ENCODE measurements at places on chromosomes 1 and 21.

GRCh38 chr1:192376374-192376773, 59.6 kb downstream of the RGS21 start:
- no peak for DNase-seq

DNA sequence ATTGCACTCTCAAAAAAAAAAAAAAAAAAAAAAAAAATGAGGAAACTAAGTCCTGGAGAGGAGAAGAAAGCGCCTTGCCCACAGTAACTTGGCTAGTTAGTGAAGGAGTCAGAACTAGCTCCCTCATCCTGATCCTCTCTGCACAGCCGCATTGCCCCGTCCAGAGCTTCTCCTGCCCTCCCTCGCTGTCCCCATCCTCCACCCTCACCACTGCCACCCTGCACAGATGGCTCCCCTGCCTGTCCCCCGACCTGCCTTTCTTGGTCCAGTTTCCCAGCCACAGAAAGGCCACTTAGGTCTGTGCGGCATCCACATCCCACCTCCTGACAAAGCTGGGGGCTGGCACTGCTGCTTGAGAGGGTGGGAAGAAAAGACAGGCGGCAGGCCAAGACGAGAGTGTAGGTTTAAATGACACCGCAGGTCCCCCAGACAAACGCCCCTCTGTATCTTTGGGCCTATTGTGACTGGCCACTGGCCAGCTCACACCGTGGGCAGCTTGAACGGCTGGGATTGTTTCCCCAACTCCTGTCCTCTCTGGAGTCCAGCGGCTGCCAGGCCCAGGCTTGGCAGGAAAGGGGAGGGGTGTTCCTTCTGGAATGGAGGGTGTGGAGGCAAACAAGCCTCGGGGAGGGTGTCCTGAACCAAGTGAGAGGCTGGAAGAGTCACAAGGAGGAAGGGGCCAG, 20.2 kb downstream of the NCMAP start:
- no peak for DNase-seq

GRCh38 chr21:46063227-46063626, 34.7 kb upstream of the COL6A2 start:
- DNase-seq: no peak

GRCh38 chr1:230711245-230711644, 2.7 kb downstream of the AGT start:
- DNase-seq: no peak

GRCh38 chr1:36944883-36945282, 89.4 kb downstream of the GRIK3 start:
- DNase-seq: no peak

GRCh38 chr1:12600880-12601633, 17.0 kb downstream of the DHRS3 start:
- DNase-seq: no peak

DNA sequence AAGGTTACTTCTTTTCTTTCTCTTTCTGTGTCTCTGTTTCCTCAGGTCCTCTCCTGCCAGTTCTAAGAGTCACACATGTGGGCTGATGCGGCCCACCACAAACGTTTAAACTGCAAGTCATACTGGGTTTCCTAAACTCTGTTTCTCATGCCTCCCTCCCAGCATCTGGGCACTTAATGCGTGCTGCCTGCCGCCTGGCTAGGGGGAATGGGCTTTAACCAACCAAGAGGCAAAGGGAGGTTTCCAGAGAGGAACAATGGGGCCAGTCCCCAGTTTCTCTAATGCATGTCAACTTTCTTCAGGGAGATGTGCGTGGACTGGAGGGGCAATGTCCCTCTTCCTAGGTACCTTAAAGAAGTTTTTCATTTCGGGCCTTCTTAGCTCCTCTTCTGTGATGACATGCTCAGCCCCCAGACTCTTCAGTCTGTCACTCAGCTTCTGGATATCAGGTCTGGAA, 19.9 kb upstream of the SRSF4 start:
- no peak for DNase-seq

DNA sequence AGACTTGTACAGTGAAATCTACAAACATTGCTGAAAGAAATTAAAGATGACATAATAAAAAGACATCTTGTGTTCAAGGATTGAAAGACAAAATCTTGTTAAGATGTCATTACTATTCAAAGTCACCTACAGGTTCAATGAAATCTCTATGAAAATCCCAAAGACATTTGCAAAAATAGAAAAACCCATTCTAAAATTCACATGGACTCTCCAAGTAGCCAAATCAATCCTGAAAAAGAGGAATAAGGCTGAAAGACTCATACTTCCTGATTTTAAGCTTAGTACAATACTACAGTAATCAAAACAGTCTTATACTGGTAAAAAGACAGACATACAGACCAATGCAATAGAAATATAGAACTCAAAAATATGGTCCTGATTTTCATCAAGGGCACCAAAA, 78.6 kb downstream of the PCSK9 start:
- DNase-seq: no peak

GRCh38 chr1:248818505-248819374, 7.0 kb downstream of the SH3BP5L start:
- no peak for DNase-seq

DNA sequence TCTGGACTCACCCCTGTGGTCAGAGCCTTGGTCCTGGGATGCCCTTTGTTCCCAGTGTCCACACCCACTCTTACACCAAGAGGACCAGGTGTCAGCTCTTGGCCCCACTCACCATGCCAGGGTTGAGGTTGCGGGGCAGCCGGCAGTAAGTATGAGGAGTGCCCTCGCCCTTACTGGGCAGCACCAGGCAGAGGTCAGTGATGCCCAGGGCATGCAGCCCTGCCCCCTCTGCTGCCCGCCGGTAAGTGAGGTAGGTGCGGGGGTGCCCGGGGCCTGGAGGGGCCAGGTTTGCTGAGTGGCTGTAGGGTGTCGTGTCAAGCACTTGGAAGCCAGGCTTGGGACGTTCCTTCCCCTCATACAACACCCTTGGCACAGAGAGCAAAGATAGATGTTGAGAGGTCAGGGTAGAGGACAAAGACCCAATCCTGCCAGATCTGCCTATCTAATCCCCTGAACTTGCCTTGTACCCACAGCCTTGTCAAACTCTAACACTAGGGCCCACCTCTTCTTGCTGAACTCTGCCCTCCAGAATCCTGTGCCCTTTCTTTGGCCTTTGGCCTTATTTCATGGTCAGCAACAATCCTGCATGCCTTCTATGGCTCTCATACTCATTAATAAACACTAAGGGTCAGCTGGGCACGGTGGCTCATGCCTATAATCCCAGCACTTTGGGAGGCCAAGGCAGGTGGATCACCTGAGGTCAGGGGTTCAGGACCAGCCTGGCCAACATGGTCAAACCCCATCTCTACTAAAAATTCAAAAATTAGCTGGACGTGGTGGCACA, 3.6 kb downstream of the DENND4B start:
- DNase-seq: no peak

- no peak for DNase-seq
Observed at GRCh38 chr1:109849655-109850054, 61.0 kb upstream of the CSF1 start.

GRCh38 chr1:87119541-87120140, 205.2 kb downstream of the HS2ST1 start:
- DNase-seq: no peak

- DNase-seq: no peak
Observed at GRCh38 chr21:45843426-45843825, 138.1 kb upstream of the COL6A1 start.

DNA sequence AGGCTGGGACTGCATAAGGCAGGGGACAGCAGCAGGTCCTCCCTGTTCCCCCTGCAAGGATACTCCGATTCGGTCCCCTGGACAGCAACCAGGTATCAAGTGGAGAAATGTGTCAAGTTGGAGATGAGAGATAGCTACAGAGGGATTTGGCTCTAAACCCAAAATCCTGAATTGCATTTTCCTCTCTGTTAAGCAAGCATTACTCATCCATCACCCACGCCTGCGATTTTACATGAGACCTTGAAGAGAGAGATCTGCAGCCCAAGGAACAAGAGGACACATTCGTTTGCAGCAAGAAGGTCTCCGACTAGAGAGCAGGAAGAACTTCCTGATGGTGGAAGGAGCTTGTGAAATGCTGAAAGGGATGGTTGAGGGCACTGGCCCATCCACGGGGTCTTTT, 21.9 kb downstream of the SYT2 start:
- DNase-seq: no peak

DNA sequence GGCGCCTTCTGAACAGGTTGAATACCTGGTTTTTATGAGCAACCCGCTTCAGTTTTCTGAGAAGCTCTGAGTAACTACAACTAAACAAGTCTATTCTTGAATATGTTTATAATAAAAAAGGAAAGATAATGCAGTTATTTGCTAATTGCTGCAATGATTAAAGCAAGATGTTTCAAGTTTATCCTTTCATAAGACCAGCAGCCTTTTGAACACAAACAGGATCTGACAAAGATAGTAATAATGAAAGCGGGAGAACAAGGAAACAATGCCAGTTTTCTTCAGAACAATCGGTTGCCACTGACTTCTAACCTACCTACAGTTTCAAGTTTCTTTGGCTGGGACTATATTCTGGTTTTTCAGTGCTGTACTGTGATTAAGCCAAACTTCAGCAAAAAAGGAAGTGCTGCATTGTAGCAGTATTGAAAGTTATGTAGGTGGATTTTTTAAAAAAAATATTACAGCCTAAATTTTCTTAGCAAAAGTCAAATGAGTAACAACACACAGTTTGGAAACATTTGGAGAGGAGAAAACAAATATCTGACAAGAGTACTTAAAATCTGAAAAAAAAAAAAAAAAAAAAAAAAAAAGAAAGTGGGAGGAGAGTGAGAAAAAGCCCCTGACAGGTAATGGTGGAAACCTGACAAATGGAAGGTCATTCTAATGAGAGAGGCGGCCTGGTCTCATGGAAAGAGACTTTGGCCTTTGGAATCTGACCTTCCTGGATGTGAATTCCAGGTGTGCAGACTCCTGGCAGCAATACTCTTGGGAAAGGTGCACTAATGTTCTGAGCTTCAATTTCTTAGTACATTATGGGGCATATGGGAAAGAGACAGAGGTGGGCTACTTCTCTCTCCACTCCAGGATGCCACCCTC, 11.4 kb downstream of the KCNJ15 start:
- DNase-seq: no peak

DNA sequence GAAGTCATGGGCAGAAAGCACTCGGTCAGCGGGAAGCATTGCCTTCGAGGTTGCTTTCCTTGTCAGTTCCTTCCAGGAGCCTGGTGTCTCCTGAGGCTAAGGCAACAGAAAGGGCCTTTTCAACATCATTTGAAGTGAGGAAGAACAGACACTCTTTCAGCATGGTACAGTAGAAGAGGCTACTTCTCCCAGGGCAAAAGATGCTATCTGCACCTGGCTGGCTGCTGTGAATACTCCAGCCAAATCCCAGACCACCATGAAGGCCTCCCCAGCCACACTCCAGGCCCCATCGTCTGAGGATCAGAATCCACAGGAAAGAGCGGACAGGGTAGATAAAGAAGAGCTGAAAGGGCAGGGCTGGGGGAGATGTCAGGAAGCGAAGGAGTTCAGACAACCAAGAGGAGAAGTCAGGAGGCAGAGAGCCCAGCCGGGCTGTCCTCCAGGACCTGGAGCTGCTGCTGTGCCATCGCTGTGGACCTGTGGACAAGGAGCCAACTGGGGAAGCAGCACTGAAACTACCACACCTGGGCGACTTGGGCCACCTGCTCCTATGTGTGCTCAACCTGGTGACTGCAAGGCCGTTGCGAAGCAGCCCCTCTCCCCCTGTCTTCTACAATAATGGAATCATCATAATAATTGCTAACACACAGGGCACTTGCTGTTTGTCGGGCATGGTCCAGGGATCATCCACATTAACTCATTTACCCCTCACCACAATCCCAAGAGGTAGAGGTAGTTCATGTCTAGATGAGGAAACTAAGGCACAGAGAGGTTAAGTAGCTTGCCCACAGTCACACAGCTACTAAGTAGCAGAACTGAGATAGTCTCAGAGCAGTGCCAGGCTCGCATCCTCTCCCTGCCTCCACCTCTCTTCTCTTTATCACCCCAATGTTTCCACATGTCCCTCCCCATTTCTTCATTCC, 88.0 kb upstream of the ZBTB40 start:
- no peak for DNase-seq

DNA sequence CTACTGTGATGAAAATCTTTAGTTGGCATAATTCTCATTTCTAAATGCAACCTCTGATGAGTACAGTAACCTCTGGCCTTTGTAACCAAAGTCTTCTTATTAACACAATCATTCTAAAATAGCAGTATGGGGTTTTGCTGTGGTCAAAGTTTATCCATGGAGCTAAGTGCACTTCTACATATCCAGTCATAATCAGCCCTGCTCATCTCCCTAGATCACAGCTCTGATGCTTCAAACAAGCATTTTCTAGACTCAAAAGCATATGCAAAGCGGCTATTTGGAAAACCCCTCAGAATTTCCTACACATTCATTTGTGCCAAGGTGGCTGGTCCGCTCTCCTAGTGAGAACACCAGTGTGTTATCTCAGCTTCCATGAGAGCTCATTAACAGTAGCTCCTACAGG, 418.6 kb downstream of the MRPL39 start:
- DNase-seq: no peak

DNA sequence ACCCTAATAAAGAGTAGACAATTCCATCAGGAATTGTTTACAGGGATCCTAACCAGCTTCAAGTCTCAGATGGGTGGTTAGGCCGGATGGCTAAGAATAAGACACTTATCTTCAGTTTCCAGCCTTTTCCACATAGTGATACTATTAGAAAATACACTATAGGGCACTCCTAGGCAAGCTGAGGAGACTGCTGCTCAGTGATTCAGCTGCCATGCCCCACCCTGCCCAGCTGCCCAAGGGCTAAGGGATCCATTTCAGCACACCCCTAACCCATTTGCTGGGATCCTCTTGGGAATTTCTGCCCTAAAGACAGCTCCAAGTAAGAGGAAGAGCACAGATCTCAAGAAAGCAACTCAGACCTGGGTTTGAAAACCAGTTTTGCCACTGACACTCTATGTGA, 31.9 kb downstream of the PLPP3 start:
- no peak for DNase-seq

- DNase-seq: no peak
Observed at GRCh38 chr1:155250246-155250632, 5.0 kb downstream of the ENTREP3 start.

DNA sequence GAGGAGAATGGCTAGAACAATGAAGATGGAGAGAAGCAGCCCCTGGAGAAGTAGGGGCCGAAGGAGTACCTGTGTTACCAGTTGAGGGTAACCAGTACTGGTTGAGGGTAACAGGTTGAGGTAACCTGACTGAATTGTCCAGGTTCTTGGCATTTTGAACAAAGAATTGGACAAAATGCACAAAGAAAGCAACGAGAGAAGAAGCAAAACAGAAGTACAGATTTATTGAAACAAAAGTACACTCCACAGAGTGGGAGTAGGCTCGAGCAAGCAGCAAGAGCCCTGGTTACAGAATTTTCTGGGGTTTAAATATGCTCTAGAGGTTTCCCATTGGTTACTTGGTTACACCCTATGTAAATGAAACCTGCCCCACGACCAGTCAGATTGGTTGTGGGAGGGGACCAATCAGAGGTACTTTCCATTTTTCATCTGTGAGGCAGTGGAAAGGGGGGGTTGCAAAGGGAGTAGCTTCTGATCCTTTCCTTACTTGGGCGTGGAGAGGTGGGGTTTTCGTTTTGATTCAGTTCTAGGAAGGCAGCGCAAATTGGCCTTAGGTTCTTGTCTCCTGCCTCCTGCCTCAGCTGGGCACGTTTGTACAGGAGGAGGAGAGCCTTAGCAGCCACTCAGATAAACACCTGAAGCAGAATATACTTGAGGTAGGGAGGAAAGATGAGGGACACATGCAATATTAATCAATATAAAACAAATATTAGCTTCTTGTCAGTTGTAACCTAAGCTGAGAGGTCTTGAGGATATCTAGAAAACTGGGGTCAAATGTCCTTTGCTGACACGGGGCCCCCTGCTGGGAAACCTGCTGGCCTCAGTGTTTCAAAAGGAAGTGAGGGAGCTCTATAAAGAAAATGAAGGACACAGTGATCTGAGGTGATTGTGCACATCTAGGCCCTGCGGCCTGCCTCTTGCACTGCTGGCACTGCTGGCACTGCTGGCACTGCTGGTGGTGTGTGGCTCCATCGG, 14.3 kb upstream of the LSM10 start:
- no peak for DNase-seq

All from amygdala (tissue), 56 donors.